ENCODE measurements at places on chromosomes 5 and 9.

DNA sequence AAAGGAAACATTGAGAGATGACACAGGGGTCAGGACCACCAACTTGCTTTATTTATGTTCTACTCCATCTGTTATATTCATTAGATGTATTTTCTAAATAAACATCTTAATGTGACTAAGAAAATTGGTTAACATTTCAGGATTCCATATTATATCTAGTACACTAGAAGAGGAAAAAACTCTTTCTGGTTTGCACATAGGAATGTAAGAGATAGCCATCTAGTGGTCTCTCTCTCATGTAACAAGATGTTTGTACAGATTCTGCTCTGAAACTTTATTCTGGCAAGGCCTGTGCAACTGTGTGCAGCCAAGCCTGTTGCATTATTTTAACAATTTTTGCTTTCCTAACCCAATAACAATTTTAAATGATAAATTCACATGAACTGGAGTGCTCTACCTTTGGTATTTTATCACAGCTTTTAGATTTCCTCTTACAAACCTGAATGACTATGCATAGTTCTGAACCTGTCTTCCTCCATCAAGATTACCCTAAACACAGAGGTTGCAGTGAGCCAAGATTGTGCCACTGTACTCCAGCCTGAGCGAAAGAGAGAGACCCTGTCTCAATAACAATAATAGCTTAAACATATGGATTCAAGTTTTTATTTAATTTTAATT, 148.2 kb downstream of the GIN1 start:
- no peak for DNase-seq

- DNase-seq: no peak
Observed at GRCh38 chr5:21094619-21095018, 1106.6 kb upstream of the CDH18 start.

DNA sequence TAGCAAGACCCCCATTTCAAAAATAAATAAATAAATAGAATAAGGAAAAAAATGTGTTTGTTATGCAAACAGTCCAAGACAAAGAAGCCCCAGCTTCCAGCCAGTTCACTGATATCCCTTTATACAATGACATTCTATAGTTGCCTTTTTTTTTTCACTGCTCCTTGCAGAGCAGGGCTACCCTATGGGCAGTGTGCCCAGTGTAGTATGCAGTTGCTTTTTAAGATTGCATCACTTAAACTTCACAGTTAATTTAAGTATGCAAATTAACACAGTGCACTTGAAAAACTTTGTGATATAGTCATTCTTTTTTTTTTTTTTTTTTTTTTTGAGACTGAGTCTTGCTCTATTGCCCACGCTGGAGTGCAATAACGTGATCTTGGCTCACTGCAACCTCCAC, 40.8 kb upstream of the ARRDC3 start:
- no peak for DNase-seq

- DNase-seq: no peak
Observed at GRCh38 chr5:57817001-57817453, 334.4 kb upstream of the ACTBL2 start.

- DNase-seq: no peak
Observed at GRCh38 chr9:27653246-27653645, 80.0 kb upstream of the C9orf72 start.
